Activated CD4-positive, alpha-beta T cell treated with anti-CD3 and anti-CD28 coated beads, Interleukin-2, amount 10 ng/mL, durations not matched to agents 7 days and 5 days (primary cell): ENCODE measurements at places on chromosomes 2 and 18. TPM values are rescaled to one million over a fixed set of nuclear protein-coding genes. Genes with fewer than 3 reads are reported as not detected.

DNA sequence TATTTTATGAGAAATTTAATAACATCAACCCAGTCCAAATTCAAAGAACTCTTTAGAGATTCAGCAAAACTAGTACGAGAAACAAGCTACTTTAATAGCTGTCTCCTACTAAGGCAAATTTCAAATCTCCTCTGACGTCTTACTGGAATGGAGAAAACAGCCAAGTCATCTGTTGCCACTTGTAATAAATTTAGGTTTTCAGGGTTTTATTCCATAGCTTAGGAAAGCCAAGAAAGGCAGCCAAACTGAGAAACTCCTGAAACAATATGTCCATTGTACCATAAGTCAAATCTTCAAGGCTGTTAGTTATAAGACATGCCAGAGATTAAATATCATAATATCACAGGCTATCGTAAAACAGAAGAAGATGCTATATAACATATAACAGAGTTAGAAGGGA, 524.6 kb upstream of the SETBP1 start:
- H3K4me1 ChIP-seq, result no peaks in the 10 kb centered on the region
- DNase-seq, result no peak
- no peaks in the 10 kb centered on the region for H3K36me3 ChIP-seq
- no peaks in the 10 kb centered on the region for H3K27me3 ChIP-seq
- no peak overlapping the region for H3K4me3 ChIP-seq
- H3K27ac ChIP-seq, result no peak overlapping the region

The DCC gene
- total RNA-seq, result not detected

The EMX1 gene
- not detected for total RNA-seq

DNA sequence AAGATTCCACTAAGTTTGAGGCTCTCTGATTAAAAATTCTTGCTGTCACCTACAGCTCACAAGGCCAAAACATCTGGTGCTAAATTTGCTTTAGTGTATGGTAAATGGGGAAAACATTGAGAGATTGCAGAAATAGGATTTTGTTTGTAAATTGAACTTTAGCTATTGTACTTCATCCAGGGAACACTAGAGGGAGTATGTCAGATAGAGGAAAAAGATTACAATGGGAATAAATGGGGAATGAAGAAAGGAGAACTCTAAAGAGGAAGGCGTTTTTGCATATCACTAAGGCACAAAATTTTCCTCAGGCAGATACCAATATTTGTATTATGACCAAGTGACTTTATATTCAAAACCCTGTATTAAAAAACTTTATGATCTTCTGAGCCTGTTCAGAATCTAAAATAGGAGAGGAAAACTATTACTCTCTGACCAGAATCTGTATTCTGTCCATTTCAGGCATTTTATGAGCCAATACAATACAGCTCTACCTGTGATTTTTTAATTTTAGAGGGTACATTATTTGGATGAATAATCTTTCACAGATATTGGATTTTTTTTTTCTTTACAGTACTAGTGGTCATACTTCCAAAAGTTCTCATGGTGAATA, 52.3 kb upstream of the ITGB6 start:
- no peak for DNase-seq
- peaks cover 2% of the 10 kb centered on the region for H3K27me3 ChIP-seq
- no peaks in the 10 kb centered on the region for H3K4me1 ChIP-seq
- no peak overlapping the region for H3K4me3 ChIP-seq

DNA sequence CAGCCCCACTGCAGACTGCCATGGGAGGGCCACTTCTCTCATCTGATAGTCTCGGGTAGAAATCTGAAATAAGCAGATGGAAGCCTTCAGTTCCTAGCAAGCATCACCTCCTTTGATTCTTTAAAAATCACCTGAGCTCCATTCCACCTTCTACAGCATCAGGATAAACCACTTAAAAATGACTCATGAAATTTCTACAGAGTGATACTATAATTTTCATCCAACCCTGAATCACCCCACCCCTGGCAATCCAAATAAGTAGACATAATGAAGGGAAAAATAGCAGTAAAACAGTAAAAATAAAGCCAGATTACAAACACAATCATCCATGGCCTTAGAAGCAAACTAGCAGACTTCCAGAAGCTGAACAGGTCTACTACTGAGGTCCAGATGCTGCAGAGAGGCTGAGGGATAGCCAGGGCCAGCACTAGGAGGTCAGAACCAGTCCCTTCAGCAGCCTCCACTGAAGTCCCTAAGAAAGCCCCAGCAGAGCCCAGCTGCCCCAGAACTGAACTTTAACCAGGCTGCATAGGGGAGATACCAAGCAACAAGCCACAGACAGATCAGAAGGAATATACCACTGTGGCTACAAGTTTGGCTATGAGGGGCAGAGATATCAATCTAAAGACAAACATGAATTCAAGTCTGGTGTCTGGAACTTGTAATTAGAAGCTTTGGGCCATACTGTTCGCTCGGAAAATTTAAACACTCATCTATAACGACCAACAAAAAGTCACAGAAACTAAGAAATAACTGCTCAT, 54.7 kb upstream of the RNU4ATAC start:
- H3K27ac ChIP-seq, result no peak overlapping the region
- H3K27me3 ChIP-seq, result no peaks in the 10 kb centered on the region
- DNase-seq, result no peak
- H3K36me3 ChIP-seq, result peaks cover 7% of the 10 kb centered on the region

DNA sequence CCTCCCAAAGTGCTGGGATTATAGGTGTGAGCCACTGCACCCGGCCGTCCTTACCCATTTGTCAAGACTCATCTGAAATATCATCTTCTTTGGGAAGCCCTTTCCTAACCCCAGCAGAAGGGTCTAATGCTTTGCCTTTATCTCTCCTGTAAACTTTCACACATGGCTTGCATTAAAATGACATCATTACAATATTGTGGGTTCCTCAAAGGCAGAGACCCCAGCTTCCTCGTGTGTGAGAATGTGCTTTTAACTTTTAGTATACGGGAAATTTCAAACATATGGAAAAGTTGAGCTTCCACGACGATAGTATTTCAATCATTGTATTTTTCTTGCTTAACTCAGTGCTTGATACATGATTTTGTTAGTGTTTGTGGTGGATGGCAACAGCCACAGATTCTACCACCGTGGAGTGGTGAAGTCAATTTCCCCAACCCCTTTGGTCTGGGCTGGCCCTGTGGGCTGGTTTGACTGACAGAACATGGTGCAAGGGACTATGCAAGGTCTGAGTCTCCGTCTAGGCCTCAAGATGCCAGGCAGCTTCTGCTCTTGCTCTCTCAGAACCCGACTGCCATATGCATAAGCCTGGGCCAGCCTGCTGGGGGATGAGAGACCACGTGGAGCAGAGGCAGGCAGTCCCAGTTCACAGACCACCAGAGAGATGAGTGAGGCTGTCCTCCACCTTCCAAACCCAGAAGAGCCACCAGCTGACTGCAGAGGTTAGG, 39.9 kb downstream of the NGEF start:
- H3K4me1 ChIP-seq, result no peaks in the 10 kb centered on the region
- no peak overlapping the region for H3K4me3 ChIP-seq
- no peak overlapping the region for H3K27ac ChIP-seq
- no peaks in the 10 kb centered on the region for H3K36me3 ChIP-seq
- no peak for DNase-seq

DNA sequence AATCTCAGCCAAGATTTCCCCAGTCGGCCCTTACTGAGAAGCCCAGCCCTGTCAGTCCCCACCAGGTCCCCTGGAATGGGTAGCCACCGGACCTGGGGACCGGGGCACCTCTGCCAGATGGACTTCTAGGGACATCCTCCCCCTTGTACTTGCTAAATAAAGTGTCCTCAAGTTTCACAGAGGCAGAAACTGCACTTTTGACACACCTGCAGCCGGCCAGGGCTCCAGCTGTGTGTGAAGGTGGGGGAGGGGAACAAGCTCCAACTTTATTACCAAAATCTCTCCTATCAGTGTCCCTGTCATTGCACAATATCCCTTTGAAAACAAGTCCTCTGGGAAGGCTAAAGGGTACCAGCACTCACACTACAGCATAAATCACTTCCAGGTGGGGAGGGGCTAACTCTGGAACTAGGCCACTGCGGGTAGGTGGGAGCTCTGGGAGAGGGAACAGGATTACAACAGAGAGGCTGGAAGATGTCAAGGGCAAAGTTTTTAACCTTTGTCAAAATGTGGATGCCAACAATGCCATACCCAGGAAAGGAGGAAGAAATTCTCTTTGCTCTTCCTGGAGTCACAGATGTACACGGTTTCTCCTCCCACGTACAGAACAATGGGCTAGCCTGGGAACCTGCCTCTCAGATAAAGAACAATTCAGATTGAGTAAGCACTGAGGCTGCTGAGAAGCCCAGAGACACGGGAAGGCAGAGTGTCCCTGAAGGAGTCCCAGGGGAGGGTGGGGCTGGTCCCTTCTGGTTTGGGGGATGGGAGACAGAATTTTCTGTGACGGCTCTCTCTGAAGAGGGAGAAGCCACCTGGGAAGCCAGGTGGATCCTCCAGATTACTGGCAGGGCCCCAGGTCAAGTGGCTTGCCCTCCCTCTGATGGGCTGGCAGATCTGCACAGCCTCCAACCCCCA, 11.0 kb downstream of the SDC1 start:
- H3K27ac ChIP-seq, result no peak overlapping the region
- no peaks in the 10 kb centered on the region for H3K4me1 ChIP-seq
- H3K27me3 ChIP-seq, result peaks cover 6% of the 10 kb centered on the region
- H3K36me3 ChIP-seq, result no peaks in the 10 kb centered on the region

GRCh38 chr2:20642055-20642971, 8.6 kb downstream of the HS1BP3 start:
- no peak overlapping the region for H3K4me3 ChIP-seq
- peak; percentile 74 for DNase-seq
- H3K36me3 ChIP-seq, result no peaks in the 10 kb centered on the region
- no peaks in the 10 kb centered on the region for H3K4me1 ChIP-seq

GRCh38 chr2:135590619-135591260, 59.5 kb downstream of the R3HDM1 start:
- H3K4me3 ChIP-seq, result no peak overlapping the region
- no peaks in the 10 kb centered on the region for H3K27me3 ChIP-seq
- peak overlapping the region; percentile 74 for H3K27ac ChIP-seq
- DNase-seq, result no peak

DNA sequence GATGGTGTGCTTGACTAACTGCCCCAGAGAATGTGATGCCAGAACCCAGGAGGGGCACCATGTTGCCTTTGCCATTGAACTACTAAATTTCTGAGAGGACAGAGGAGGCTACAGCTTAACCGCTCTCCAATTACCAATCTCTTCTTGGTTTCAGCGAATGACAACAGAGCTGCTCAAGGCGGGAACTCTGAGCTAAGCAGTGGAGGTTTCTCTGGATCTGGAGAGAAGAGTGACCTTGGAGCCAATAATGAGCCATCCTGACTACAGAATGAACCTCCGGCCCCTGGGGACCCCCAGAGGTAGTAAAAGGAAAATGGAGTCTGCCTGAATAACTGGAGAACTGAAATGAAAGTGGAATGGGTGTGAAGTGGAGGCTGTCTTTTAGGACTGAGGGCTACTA, 53.2 kb downstream of the DIS3L2 start:
- peaks cover 21% of the 10 kb centered on the region for H3K36me3 ChIP-seq
- no peaks in the 10 kb centered on the region for H3K27me3 ChIP-seq
- no peak overlapping the region for H3K4me3 ChIP-seq
- peaks cover 10% of the 10 kb centered on the region for H3K4me1 ChIP-seq

The CRYGC gene
- not detected for total RNA-seq

GRCh38 chr2:671787-672605, 5.2 kb downstream of the TMEM18 start:
- DNase-seq, result no peak
- H3K4me3 ChIP-seq, result no peak overlapping the region
- H3K36me3 ChIP-seq, result peaks cover 54% of the 10 kb centered on the region
- no peak overlapping the region for H3K27ac ChIP-seq

- peaks cover 15% of the 10 kb centered on the region for H3K27me3 ChIP-seq
- no peak for DNase-seq
- H3K36me3 ChIP-seq, result no peaks in the 10 kb centered on the region
- H3K27ac ChIP-seq, result no peak overlapping the region
Observed at GRCh38 chr2:217171874-217172273, 312.0 kb upstream of the TNP1 start.

The REG3G gene
- total RNA-seq, result not detected

GRCh38 chr2:46857871-46858701, 57.5 kb downstream of the MCFD2 start:
- no peaks in the 10 kb centered on the region for H3K4me1 ChIP-seq
- no peak for DNase-seq
- H3K36me3 ChIP-seq, result no peaks in the 10 kb centered on the region
- no peak overlapping the region for H3K27ac ChIP-seq
- no peak overlapping the region for H3K4me3 ChIP-seq

The PTPRN gene
- total RNA-seq, result not detected

DNA sequence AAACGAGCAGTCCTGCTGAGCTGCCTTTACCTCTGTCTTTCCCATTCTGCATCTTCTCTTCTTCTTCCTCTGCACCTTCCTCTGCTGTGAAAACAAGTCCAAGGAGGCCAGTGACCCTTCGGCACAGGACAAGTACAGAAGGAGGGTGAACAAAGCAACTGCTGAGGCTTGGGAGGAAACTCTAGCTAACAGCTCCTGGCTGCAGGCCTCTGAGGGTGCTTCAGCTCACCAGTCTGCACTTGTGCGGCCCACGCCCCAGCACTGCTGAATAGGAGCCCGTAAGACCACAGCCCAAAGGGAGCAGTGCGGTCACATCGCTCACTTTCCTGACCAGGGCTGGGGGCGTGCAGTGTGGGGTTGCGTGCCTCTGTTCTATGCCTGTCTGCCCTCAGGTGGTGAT, 42.1 kb upstream of the DNMT3A start:
- no peak overlapping the region for H3K4me3 ChIP-seq
- peaks cover 38% of the 10 kb centered on the region for H3K4me1 ChIP-seq
- no peak overlapping the region for H3K27ac ChIP-seq
- H3K36me3 ChIP-seq, result peaks cover 15% of the 10 kb centered on the region
- DNase-seq, result no peak

DNA sequence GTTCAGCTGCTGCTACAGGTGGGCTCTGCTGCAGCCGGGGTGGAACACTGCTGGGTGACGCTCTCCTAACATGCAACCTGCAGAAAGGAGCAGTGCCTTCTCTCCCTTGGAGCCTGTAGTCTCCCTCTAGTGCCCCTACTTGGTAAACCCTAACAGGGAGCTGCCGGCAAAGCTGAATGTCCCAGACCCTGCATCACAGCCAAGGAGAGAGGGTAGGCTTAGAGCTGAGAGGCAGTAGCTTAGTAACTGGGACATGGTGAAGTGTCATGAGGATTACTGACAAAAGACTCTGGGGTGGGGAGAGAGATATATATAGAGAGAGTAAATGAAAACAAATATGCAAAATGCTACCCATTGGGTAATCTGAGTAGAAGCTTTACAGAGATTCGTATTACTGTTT, 9.9 kb downstream of the NCAPH start:
- no peak overlapping the region for H3K27ac ChIP-seq
- no peaks in the 10 kb centered on the region for H3K27me3 ChIP-seq
- no peak for DNase-seq
- H3K4me3 ChIP-seq, result no peak overlapping the region
- H3K36me3 ChIP-seq, result peaks cover 77% of the 10 kb centered on the region
- H3K4me1 ChIP-seq, result peaks cover 47% of the 10 kb centered on the region

GRCh38 chr2:40639320-40639719, 187.4 kb upstream of the SLC8A1 start:
- DNase-seq, result no peak
- no peaks in the 10 kb centered on the region for H3K36me3 ChIP-seq
- no peaks in the 10 kb centered on the region for H3K27me3 ChIP-seq
